ENCODE measurements at places on chromosomes 3 and 15.

- DNase-seq, result no peak
These were observed 516.7 kb downstream of the FOXP1 start for GRCh38 chr3:71066849-71067261.

DNA sequence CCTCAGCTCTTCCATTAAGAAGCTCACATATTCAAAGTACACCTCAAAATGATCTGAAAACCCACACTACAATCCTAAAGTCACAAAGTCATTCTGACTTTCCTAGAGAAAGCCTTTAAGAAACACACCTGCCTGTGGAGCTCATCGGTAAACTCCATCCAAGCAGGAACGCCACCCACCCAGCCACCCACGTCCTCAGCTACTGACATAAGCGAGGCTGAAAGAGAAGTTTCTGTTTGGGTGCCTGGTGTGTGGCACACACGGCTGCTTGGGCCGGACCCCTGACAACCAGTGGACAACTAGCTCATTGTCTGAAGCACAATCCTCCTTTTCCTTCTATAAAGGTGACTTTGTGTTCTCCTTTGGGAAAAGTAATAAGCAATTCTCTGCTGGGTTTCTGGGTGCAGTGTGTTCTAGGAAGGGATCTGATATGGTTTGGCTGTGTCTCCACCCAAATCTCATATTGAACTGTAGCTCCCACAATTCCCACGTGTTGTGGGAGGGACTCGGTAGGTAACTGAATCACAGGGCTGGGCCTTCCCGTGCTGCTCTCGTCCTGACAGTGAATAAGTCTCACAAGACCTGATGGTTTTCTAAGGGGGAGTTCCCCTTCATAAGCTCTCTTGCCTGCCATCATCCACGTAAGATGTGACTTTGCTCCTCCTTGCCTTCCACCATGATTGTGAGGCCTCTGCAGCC lies 26.1 kb downstream of the FAM174B start:
- DNase-seq, result no peak

DNA sequence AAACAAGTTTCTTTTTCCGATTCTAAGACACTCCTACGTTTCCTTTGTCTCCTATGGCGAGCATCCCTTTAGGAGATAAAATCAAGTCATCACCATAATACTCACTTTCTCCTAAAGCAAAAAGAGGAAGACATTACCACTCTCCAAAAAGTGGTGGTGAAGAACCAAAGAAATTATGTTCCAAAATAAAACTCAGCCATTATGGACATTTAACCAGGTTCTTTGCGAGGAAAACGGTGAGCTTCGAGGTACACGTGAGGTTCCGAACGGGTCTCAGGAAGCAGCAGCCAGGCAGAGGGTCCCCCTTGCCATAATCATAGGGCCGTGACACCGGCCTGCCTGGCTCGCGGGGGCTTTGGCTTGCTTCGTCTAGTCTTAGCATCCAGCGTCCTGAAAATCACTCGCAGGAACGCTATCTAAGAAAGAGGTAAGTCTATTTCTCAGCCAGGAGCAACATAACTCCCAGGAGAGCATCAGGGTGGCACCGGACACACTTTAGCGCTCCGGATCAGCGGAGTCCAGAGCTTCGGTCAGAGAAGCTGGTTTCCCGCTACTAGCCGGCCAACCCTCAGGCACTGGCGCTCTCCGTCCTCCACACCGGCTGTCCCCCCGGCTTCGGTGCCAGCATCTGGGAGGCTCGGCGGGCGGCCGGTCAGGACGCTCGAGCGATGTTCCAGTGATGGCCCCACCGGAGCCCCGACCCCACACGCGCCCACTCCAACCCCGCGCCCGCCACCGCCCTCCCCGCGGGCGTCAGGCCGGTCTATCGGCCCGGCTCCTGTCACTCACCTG lies 581 bp downstream of the IP6K1 start:
- peak; percentile 76 for DNase-seq

GRCh38 chr3:125525153-125525552 lies 5.2 kb upstream of the SNX4 start:
- no peak for DNase-seq

GRCh38 chr3:52450489-52451236 lies 3.2 kb downstream of the TNNC1 start:
- no peak for DNase-seq

GRCh38 chr3:130669740-130670139 lies 76.9 kb downstream of the PIK3R4 start:
- DNase-seq, result no peak

DNA sequence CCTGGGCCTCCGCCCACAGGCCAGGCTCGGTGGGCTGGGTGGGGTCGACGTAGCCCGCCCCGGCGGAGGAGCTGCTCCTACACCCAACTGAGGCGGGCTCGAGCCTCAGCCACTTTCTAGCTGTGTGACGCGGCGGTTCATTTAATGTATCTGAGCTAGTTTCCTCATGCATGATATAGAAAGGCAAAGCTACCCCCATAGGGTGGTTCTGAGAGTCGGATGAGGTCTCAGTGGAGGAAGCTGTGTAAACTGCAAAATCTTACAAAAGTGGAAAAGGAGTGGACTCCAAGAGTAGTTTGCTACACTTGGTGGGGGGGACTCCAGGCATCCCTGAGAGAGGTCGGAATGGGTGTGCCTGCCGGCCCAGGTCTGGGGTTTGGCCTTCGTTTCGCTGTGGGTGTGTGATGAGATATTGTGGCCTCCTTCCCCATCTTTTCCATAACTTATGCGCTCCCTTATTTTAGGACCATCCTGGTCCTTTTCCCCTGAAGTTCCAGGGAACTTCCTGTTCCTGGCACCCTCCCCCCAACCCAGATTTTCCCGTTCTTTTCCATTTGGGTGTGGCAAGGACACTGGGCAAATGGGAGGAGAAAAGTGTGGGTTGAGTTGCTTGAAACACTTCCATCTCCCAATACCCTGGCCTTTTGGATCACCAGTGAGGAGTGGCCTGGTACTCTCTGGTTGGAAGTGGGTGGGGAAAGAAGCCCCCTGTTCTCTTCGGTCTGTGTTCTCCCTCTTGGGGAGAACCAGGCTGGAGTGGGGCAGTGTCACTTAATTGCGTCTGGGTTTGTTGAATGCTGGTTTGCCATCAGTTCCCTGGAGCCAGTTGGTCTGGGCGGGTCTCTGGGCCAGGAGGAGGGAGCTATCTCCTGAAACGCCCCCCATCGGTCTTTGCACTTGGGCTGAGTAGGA lies 1.1 kb downstream of the PDIA5 start:
- DNase-seq, result peak; percentile 72

DNA sequence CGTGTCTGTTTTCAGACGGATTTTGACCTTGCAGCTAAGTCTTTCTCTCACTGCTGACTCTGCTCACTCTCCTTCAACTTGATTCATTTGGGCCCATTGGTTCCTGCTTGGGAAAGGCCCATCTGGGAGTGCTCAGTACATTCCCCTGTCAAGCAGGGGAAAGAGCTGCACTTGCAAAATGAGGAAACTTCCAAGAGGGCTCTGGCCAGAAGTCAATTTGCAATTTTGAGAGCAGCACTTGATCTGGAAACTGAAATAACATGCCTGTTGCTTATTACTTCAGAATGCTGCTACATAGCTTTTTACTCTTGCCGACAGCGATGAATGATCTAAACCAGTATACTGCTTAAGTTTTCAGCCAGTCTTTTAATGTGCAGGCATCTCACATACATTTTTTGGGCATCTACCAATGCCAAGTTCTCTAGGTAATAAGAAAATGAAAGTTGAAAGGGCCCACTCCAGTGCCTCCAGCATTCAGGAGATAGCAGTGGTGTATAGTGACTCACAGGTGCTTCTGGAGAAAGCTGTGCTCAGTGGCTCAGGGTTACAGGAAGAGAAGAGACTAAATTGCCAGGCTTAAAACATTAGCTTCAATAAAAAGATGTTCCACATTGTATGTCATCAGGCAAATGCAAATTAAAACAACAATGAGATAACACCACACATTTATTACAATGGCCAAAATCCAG lies 70.1 kb upstream of the RORA start:
- DNase-seq, result no peak

GRCh38 chr3:57060089-57060821 lies at the start of gene SPATA12:
TSS of gene SPATA12 (plus strand) at chr3:57060664. CDS start at chr3:57073695, 13,031 bp downstream.
- no peak for DNase-seq

- DNase-seq, result no peak
These were observed 636.8 kb downstream of the MECOM start for GRCh38 chr3:169026543-169027182.

- no peak for DNase-seq
These were observed 91.8 kb upstream of the BCL6 start for GRCh38 chr3:187836823-187837770.

DNA sequence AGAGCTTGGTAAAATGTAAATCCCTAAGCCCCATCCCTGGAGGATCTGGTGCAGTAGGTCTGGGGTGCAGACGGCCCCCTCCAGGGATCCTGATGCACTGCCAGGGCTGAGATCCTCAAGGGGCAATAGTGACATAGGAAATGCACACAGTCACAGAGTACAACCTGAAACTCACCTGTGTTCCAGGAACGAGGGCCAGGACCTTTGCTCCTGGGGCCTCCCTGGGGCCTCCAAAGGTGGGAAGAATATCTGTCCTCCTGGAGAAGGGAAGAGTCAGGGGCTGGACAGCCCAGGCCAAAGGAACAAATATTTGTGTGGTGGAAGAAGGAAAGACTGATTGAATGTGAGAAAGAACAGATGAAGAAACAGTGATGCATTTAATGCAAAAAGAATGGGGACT lies 9.5 kb downstream of the SSUH2 start:
- no peak for DNase-seq

DNA sequence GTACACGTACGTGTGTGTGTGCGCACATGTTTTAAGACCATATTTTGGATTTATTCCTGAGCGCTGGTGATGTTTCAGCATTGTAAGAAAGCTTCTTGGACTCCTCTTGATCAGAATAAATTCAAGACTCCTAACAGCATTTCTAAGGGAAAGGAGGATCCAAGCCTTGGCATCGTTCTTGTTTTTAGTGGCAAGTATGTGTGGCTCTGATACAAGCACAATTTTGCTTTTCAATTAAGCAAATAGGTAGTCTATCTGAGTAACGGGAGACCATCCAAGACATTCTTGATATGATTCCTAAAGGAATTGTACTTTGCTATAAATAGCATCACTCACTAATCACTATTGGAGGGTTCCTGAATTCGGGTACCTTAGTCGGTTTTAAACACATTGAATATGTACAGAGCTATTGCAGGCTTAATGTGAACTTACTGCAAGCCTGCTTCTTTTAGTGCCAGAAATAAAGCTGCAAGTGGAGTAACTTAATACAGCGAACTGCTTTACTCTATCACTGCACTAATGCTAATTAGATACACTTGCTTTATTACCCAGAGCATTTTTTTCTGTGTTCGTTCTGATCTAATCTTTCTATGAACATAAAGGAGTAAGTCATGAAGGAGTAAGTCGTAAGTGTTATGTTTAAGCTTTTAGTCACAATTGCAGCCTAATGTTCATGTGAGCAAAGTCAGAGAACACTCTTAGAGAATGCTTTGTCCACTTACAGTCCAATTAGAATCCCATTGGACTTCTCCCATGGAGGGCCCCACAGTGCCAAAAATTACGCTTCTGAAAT lies 186.3 kb downstream of the MCTP2 start:
- DNase-seq, result no peak

- DNase-seq, result no peak
These were observed 6.9 kb upstream of the RFX7 start for GRCh38 chr15:56250626-56251025.

- DNase-seq, result no peak
These were observed 26.5 kb upstream of the XXYLT1 start for GRCh38 chr3:195297446-195297845.

DNA sequence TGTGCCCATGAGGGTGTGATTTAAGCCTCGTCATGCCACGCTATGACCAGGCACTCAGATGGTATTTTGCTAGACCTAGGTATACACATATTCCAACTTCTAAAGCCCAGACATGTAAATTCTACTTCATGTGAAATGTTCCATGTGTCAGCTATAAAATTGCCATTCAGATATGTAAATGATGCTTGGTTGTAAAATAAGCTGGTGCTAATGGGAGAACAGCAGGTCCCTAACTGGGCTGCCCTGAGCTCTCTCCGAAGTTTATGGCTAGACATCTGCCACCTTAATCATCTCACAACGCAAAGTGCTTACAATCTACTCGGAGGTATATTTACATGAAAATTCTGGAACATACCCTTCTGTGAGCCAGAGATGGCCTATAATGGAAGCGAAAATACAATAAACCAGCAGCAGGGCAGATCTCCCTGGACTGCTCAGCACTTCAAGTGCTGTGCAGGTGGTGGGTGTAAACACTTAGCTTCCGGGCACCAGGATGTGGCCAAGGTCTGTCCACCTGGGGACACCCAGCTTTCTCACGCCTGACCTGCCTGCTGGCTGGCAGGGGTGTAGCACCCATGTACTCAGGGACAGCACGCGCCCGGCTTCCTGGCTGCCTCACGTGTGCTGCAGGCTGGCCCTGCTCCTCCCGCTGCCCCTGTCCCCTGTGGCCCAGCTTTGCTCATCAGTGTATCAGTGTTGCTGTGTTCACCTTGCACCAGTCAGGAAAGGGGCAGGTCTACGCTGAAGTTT lies 82.0 kb downstream of the CHDH start:
- DNase-seq, result no peak

- no peak for DNase-seq
These were observed 215.5 kb downstream of the NR1D2 start for GRCh38 chr3:24160424-24161095.

- no peak for DNase-seq
These were observed 28.8 kb upstream of the RFX7 start for GRCh38 chr15:56272454-56272853.

- no peak for DNase-seq
These were observed 976 bp downstream of the ATP2B2 start for GRCh38 chr3:10504171-10505049.

DNA sequence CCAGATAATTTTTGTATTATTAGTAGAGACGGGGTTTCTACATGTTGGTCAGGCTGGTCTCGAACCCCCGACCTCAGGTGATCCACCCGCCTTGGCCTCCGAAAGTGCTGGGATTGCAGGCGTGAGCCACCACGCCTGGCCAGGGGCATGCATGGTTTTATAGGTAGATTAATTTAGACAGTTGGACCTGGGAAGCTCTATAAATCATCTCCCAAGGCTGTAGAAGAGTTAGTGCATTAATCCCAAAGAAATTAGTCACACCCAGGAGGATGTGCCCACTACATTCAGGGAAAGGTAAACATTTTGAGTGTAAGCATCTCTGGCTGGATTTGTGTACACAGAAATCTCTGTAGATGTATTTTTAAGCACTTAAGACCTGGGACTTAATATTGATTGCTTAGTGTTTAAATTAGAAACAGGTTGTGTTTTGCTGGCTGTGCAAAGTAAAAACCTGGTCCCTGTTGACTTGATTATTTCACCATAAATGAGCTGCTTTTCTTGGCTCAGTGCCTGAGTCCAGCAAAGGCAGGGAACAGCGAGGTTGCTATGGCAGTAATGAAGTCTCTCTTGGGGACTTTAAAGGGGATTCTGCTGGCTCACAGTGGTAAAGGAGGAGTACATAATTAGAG lies 19.2 kb downstream of the EXOSC7 start:
- no peak for DNase-seq

GRCh38 chr3:5347486-5347885 lies 160.0 kb downstream of the EDEM1 start:
- DNase-seq, result no peak

GRCh38 chr3:138364356-138365252 lies 16.2 kb downstream of the MRAS start:
- no peak for DNase-seq
